GM03348 (cell line): ENCODE measurements at places on chromosomes 2 and 18.
A peak's percentile ranks its signal among the peaks of the same experiment; 100 is the strongest.

DNA sequence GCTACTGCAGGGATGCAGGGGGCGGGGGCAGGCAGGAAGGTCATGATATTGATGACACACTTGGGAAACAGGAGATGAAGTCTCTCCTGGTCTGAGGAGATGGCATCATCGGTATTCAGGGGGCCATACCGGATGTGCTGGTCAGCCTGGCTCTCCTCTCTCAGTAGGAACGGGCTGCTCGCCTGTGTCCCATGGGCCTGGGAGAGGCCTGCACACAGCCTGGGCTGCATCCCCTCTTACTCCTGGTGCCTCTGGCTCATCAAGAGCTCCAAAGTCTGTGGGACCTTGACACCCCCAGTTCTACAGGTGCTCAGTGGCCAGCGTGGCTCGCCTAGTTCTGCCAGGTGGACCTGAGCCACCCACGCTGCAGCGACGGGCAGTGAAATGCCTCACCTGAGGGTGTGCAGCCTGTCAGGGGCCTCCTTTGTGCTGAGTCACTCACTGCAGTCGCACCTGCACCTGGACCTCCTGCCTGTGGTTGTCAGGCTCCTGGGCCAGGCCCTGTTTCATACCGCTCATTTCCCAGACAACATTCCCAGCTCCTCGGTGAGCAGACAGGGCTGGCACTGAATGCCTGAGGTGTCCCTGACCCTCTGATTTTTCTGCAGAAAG lies 18.6 kb upstream of the CNDP1 start:
- no peak for DNase-seq

- DNase-seq = peak; percentile 62
These were observed 2.7 kb upstream of the RNPEPL1 start for GRCh38 chr2:240565333-240566202.

DNA sequence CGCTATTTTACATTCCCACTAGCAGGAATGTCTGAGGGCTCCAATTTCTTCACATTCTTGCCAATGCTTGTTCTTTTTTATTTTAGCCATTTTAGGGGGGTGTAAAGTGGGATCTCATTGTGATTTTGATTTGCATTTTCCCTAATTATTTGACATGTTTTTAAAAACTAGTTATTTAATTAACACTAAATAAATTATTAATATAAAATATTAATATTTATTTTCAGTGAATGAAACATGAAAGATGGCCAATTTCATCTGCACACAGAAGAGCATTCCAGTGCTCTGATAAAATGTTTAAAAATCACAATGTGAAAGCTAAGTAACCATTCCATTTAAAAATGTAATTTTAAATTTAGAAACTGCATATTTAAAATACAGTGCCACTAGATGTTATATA lies 322.2 kb upstream of the ZNF521 start:
- DNase-seq = no peak

GRCh38 chr2:30371028-30371689 lies 75.9 kb upstream of the LCLAT1 start:
- DNase-seq = no peak

- no peak for DNase-seq
These were observed 130.7 kb downstream of the MREG start for GRCh38 chr2:215882689-215883088.

GRCh38 chr2:205848601-205849000 lies 166.3 kb downstream of the NRP2 start:
- DNase-seq = peak; percentile 55

GRCh38 chr18:79642626-79643025 lies 37.0 kb upstream of the CTDP1 start:
- no peak for DNase-seq

DNA sequence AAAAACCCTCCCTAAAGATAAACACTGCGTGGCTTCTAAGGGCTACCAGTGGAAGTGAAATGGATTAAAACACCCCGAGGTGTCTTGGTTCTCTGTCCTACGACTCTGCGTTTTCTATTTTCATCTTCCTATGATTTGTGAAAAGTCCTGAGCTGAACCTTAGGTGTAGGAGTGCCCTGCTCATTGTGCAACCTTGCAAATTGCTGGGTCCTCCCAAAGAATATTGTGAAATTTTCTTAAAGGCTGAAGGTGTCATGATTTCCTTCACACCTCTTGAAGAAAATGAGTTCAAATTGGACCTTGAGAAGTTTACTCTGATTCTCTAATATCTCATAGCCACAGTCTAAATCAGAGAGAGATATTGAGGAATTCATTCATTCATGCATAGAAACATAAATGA lies 1.8 kb upstream of the SLC19A3 start:
- no peak for DNase-seq

DNA sequence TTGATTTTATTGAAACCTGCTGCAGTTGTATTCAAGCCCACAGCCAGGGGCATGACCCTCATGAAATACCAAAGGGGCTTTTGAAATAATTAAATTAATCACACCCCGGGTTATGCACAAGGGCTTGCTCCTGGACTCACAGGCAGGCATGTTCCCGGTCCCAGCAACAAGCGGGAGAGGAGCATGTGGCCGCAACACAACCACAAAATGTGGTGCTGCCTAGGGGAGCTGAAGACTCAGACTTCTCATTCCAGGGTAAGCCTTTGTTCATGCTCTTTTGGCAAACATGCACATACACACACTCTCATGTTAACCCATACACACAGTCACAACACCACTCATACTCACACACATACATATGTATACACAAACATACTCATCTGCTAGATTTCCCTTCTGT lies 233.7 kb upstream of the SMAD2 start:
- no peak for DNase-seq

DNA sequence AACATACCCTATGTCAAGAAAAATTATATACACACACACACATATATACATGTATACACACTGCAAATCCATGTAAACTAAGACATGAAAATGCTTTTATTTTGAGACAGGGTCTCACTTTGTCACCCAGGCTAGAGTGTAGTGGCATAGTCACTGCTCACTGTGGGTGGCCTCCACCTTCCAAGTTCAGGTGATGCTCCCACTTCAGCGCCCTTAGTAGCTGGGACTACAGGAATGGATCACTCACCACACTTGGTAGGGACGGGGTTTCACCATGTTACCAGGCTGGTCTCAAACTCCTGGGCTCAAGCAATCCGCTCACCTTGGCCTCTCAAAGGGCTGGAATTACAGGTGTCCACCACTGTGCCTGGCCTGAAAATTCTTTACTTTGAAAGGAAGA lies 617.6 kb downstream of the NYAP2 start:
- no peak for DNase-seq

DNA sequence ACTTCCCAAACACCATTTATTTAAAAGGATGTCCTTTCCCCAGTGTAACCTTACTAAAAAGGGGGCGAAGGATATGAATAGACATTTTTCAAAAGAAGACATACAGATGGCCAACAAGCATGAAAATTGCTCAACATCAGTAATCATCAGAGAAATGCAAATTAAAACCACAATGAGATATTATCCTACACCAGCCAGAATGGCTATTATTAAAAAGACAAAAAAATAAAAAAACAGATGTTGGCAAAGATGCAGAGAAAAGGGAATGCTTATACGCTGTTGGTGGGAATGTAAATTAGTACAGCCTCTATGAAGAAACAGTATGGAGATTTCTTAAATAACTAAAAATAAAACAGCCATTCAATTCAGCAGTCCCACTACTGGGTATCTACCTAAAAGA lies 142.3 kb upstream of the NT5C1B start:
- no peak for DNase-seq
